ENCODE measurements at places on chromosomes 2 and 18.

DNA sequence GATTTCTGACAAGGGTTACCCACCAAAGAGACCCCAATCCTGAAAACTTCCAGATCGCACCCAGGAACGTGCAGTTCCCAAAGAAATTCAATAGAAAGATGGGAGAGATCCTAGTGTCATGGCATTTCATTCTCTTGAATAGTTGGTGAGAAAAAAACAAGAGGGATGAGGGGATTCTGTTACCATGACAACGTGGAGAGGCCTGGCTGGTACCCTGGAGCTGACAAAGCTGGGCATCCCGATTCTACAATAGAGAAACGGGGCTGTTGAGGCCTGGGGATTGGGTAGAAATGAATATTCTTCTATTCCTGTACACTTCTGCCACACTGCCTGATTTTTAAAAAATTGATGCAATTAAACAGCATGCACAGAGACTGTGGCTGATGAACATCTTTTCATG lies 41.0 kb downstream of the POLE4 start:
- DNase-seq, result no peak

DNA sequence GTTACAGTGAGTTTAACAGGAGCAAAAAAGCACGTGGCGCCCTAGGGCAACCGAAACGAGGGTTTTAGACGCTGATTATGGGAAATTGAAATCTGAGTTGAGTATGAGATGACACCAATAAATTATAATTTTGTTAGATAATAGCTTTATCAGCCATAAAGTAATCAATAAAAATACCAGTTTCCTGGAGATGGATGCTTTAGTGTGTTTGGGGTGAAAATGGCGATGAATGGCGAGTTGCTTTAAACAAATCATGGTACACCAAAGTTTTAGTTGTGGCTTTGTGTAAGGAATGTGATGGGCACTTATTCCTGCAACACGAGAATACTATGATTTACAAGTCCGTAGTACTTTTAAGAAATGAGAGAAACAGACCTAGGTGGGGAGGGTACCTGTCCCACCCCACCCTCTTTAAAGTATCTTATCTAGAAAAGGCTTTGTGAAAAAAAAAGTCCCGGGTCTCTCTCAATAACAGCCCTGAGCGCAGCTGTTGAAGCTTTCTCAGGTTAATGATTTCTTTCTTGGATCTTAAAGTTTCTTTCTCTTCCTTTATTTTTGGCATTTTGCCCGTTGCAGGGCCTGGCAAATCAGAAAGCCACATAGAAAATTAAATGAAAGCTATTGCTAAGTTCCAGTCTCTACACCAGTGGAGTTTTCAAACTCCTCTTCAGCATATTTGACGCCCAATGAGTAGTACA lies 1.5 kb upstream of the RRM2 start:
- DNase-seq, result no peak

DNA sequence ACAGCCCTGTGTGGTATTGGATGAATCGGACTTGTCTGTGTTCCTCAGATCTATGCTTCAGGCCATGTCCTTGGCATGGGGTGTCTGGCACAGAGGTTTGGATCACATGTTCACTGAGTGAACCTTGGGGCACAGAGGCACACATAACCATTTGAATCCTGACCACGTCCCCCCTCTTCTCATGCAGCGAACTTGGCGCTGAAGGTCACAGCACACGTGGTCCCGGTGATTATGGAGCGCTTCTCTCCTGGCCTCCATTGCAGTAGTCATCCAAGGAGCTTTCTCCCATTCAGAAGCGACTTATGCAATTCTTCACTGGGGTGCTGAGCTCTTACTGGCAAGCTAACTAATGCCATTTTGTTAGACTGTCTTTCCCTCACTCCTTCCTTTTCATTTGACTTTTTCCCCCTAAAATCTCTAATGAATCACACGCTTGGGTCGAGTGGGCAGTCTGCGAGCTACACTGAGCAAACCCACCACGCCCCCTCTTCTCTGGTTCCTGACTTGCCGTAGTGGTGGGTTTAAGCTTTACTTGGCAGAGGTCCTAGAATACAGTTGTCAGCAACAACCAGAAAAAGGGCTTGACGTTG lies 59.4 kb downstream of the KCNG2 start:
- no peak for DNase-seq

DNA sequence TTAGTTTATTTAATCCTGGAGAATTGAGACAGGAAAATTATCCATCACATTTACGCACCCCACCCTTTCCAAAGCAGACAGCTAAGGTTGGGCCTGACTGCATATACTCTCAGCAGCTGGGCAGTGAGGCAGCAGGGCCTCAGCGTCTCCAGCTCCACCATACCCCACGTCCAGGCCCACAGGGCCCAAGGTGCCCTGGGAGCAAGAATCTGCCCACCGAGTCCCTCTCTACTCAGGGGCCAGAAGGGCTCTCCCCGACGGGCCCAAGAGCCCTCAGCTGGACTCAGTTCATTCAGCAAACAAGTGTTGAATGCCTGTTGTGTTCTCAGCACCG lies 126.3 kb downstream of the SEPTIN10 start:
- DNase-seq, result no peak

GRCh38 chr2:30122362-30122761 lies 24.4 kb upstream of the YPEL5 start:
- no peak for DNase-seq

DNA sequence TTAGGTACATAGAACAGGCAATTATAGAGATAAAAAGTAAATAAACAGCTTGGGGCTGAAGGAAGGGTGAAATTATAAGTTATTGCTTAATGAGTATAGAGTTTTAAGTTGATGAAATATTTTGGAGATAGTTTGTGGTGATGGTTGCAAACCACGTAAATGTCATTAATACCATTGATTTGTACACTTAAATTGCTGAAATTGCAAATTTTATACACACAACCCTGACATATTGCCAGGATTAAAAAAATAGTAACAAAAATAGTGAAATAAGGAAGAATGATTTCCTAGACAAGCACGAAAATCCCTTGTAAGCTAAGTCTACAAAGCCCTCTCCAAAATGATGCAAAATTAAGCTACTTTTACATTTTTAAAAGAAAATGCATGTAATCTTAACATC lies 46.2 kb upstream of the RAB6D start:
- no peak for DNase-seq

DNA sequence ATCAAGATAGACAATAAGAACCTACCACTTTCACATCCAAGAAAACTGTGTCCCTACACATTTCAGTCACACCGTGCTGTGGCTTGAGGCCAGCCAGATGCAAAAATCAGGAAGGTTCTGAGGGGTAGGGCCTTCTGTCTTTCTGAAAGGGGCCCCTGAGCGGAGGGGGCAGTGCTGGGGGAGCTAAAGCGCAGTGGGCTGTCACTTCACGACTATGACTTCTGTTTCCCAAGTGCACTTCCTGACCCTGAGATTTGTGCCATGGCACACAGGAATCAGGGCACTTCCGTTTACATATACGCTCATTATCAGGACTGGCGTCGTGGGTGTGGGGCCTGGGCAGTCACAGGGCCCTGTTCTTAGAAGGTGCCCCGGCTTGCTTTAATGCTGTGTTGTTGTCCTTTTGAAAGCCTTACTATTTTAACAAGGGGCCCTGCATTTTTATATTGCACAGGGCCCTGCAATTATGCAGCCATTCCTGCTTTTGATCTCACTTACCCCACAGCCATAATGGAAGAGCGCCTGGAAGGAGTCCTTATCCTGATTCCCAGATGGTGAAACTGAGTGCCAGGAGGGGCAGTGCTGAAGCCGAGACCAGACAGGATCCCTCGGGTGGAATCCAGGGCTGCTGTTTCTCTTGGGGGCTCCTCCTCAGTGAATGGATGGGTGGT lies 620 bp downstream of the NGEF start:
- no peak for DNase-seq

DNA sequence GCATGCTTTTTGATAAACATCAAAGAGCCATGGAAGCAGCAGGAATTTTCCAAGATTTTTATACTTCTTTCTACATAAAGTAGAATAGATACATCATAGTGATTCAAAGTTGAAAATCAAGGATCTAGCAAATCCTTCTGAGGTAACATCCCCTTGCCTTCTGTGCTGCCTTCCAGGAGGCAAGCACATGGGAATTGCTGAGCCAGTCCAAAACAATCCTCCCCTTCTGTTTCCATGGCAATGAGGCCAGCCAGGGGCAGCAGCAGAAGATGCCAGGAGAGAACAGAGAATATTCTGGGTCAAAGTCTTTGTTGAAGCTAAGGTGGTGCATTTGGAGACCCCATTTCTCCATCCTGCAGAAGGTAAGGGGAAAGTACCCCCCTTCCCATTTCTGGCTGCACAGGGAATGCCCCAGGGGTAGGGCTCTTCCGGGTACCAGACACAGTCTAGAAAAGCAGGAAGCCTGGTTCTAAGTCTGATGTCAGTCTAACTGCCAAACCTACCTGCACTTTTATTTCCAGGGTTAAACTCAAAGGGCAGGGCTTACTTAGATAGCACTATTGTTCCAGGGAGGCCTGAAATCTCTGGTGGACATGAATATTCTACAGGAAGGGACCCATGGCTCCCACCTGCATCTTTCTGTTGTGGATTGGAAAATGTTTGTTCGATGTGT lies 22.1 kb downstream of the CENPA start:
- peak; percentile 18 for DNase-seq

DNA sequence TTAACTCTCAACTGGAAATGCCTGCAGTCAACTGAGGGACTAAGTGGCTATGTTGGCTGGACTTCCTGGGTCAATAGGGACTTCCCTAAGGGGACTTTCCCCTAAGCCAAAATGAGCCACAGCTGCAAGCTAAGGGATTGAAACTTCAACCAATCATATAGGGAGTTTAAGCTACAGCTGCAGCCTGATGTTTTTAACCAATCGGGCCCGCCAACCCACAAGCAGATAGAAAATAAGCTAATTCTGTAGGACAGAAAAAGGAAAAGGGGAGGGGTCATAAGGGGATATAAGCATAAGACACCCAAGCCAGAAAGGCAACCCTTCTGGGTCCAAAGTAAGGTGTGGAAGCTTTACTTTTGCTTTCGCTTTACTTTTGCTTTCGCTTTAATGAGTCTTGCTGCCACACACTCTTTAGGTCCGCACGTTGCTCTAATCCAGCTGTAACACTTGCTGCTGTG lies 927.5 kb downstream of the ERBB4 start:
- DNase-seq, result no peak

- no peak for DNase-seq
These were observed 90.6 kb upstream of the SYT4 start for GRCh38 chr18:43367895-43368294.

DNA sequence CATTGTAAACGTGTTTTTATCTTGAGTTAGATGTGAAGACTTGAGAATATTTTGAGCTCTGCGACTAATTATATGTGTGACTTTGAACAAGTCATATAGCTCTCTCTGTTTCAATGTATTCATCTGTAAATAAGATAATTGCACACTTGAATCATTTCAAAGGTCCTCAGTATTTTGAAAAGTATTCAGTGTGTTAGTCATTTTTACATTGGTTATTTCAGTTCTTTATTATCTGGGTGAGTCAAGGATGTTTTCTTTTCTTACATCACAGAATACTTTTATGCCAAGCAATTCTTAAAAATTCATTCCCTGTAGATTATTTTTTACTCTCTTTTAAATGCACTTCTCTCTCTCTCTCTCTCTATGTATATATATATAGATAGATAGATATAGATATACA lies 1098.0 kb upstream of the ZEB2 start:
- no peak for DNase-seq

DNA sequence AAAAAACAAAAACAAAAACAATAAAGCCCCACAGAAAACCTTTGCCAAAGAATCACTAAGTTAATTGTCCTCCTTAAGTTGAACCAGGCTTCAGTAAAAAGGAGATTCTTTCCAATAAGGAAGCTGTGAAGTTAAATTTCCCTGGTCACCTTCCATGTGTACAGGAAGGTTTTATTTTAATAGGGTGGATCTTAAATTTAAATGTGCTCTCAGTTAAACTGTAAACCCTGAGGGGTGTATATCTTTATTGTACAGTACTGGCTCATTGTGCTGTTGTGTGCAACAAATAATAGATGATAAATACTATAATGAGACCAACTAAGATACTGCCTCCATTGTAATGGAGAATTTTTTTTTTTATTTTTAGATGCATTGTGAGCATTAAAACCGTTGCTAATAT lies 97.1 kb downstream of the NYAP2 start:
- no peak for DNase-seq

DNA sequence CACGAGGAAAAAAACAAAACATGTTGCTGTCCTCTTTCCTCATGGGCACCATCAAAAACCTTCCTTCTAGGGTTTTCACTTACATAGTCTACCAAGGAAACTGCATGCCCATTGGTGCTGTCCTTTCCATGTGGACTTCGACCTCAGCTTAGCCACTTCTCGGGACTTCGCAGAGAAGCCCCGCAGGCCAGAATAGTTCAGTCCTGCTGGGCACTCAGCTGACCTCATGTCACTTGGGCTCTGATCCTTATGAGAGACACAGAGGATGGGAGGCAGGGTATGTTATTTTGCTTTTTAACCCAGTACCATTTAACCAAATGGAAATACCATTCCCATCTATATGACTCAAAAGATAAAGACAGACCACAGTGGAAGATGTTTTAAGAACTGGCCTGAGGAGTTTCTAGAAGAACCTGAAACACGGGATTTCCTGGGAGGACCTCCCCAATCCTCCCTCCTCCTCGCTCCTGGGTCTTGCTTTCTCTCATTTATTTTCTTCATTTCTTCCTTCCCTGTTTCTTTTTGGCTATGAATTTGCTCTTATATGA lies 28.4 kb downstream of the AAK1 start:
- no peak for DNase-seq
